COR-L47 (cell line): ENCODE measurements at places on chromosomes 3 and 15.
A peak's percentile ranks its signal among the peaks of the same experiment; 100 is the strongest.

- no peak for DNase-seq
Observed at GRCh38 chr3:172448661-172449465, 607 bp upstream of the GHSR start.

DNA sequence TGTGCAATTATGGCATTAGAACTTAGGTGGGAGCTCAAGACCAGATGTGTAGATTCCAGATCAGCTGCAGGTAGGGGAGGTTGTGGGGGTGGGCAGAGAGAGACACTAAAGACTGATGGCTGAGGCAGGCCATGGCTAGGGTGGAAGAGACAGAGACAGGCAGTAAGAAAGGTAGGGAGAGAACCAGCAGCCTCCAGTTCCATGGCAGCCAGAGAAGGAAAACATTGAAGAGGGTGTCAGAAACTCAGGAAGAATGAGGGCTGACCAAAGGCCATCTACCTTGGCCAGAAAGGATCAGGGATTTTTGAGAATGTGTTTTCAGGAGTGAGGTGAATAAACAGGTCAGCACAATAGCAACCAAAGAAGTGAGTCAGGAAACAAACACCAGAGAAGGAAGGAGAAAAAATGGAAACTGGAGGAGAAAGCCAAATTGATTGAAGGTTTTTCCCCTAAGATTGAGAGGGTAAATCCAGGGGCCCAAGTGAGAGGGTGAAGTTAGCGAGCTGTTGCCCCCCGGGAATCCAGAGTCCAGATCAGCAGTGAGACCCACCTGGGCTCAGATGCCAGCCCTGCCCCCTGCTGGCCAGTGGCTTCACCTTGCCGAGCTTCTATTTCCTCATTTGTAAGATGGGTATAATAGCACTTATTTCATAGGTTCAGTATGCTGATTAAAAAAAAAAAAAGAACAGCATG, 41.0 kb downstream of the ABHD2 start:
- DNase-seq = peak; percentile 23

- DNase-seq = no peak
Observed at GRCh38 chr3:81419228-81419627, 342.2 kb downstream of the GBE1 start.

DNA sequence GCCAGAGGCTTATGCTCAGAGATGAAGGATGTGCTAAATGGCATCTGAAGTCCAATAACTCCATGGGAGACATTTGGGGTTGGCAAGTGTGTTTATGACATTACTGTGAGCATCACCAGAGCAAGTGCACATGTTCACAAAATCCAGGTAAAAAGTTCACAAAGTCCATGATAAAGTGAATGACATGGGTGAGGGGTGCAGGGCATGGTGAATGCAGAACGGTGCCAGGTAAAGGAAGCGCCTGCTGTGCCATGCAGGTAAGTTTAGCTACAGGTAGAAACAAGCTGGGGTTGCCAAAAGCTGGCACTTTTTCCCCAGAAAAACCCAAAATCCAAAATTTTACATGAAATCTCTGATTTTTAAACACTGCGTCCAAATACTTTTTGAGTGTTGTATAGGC, 268.2 kb downstream of the ABHD5 start:
- no peak for DNase-seq

DNA sequence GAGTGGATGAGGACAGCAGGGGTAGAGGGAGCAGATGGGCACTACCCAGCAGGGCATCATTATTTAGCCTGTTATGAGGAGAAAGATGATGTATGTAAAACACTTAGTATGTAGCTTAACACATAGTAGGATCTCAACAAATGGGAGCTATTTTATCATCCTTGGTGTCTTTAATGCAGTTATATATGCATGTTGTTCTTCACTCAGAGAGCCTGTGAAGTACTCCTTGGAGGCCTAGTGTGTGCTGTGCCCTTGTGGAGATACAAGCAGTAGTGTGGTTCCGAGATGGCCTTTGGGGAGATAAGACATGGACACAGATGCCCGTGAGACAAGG, 124.2 kb downstream of the LIPC start:
- no peak for DNase-seq

GRCh38 chr3:28912120-28912885, 368.6 kb upstream of the RBMS3 start:
- no peak for DNase-seq
